ENCODE measurements at places on chromosomes 11 and 22.

GRCh38 chr11:12114193-12115033, 4.0 kb downstream of the MICAL2 start:
- peak; percentile 89 for DNase-seq

- peak; percentile 3 for DNase-seq
Observed at GRCh38 chr22:44406341-44407170, 91.5 kb downstream of the RTL6 start.

- peak; percentile 71 for DNase-seq
Observed at GRCh38 chr11:14342906-14343305, 16.1 kb downstream of the RRAS2 start.

DNA sequence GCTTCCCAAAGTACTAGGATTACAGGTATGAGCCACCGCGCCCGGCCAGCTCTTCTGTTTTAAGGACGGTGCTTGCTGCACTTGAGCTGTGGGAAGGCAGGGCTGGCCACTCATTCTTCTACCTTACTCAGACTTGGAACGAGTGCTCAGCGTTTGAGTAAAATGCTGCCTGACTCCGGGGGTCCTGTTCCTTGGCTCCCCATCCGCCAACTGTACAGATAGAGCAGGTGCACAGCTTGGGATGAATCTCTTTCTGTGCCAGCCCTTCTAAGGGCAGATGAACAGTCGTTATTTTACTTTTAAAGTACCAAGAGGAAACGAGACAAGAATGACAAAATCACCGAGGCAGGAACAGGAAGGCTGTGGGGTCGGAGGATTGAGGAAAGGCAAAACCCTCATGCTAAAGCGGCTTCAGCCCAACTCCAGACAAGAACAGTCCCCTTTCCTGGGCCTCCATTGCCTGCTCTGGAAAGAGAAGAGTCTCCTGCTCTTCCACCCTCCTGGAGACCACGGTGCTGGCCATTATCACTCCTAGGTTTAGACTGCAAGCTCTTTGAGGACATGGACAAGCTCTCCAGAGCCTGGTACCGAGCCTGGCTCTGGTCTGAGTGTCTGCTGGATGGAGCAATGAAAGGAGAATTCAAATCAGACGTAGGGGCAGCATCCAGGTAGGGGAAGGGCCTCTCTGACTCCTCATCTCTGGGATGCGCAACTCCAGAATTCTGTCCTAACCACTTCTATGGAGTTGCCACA, 1.1 kb upstream of the SUN2 start:
- DNase-seq: no peak

DNA sequence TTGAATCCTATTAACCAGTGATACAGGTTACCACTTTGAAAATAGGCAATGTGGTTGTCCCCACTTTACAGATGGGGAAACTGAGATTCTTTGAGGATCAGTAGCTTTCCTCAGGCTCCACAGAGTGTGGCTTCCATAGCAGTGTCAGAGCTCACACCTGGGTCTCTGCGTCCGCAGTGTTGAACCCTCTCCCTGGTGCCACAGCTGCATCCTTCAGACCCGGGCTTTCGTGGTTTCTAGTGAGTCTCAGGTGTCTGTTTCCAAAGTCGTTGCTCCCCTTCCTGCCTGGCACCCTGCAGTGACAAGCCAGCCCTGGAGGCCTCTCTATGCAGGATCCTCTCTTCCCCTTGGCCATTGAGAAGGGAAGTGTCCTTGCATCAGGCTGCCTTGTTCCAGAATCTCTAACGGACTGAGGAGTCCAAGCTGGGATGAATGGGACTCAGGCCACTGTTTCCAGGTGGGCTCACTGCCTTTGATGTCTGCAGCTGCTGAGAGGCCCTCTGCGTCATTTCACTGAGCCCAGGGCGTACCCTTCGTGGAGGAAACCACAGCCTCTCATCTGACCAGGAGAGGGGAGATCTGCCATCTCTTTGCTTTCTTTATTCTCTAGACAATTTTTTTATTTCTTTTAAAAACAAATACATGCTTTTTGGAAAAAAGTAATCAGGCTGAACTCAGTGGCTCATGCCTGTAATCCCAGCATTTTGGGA, 48.4 kb upstream of the MICAL2 start:
- no peak for DNase-seq

- no peak for DNase-seq
Observed at GRCh38 chr11:105208019-105208418, 68.5 kb upstream of the CARD18 start.

DNA sequence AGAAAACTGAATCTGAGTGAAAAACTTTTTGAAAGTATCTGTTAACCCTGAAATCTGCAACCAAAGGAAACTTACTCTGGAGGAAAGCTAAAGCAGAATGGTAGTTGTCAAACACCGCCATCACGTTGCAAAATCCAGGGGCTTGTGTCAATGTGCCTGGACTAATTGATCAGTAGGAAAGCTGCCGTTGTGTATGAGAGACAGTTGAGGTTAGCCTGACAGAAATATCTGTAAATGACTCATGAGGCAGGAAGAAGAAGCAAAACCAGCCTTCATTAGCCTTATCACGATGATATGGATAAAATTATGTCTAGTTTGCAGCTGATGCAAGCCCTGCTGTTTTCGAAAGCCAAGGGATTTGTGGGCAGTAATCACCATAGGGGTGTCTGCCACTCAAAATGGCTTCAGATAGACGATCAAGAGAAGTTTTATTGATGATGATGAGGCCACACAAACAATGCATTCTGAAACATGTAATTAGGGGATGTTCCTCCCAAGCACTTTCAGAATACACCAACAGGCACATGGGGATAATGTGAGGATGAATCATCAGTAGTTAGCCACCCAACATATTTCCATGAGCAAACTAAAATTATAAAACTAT, 8.9 kb downstream of the SCGB1A1 start:
- DNase-seq: peak; percentile 32

- no peak for DNase-seq
Observed at GRCh38 chr11:14934641-14935351, 37.4 kb downstream of the CALCA start.

GRCh38 chr22:17675584-17675983, 37.0 kb downstream of the BCL2L13 start:
- no peak for DNase-seq

GRCh38 chr11:33645686-33646085, 54.9 kb downstream of the C11orf91 start:
- no peak for DNase-seq

- peak; percentile 26 for DNase-seq
Observed at GRCh38 chr11:126636911-126637794, 281.7 kb downstream of the ST3GAL4 start.

- no peak for DNase-seq
Observed at GRCh38 chr11:1672613-1673350, 24.2 kb upstream of the KRTAP5-6 start.

DNA sequence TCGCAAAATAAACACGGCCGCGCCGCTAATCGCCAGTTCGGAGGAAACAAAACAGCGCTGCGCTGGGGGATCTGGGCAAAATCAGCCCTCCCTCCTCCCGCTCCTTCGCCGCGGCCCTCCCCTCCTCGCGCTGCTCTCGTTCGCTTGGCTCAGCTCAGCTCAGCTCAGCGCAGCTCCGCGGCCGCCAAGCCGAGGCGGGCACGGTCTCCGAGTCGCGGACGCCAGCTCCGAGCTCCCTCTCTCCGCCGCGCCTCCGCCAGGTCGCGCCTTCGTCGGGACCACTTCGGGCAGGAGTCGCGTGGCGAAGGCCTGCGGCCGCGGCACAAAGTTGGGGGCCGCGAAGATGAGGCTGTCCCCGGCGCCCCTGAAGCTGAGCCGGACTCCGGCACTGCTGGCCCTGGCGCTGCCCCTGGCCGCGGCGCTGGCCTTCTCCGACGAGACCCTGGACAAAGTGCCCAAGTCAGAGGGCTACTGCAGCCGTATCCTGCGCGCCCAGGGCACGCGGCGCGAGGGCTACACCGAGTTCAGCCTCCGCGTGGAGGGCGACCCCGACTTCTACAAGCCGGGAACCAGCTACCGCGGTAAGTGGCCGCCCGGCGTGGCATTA, at the start of gene SPON1:
Gene SPON1, plus strand, starts transcription at position 162 of the 607 bp plus-strand sequence. Its CDS starts 182 bp downstream, at position 344.
- peak; percentile 15 for DNase-seq

DNA sequence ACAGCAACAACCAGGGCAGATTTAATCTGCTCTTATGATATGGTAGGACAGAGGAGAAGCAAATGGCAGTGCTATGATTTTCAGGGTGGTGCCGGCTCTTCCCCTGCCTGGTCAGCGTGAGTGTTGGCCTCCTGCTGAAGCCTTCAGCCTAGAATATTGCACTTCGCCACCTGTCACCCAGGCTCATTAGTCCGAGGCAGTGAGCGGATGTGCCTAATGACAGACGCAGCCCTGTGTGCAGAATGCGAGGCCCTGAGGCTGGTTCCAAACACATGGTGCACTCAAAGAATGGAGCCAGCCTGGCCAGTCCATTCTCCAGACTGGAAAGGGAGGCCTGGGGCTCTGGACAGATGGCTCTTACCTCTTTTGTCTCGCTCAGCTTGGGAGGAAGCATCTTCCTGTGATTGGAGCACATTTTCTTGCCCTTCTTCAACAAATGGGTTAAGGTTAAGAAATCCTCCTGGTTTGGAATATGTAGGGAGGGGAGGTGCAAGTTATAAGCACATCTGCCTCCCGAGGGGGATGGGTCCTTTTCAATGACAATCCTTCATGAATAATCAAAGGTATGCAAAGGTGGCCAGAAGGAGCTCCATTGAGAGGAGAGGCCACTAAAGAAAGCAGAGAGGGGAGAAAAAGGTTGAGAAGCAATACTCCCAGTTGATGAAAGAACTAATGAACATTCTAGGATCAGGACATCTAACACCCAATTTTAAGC, 39.7 kb upstream of the GALNT18 start:
- no peak for DNase-seq

DNA sequence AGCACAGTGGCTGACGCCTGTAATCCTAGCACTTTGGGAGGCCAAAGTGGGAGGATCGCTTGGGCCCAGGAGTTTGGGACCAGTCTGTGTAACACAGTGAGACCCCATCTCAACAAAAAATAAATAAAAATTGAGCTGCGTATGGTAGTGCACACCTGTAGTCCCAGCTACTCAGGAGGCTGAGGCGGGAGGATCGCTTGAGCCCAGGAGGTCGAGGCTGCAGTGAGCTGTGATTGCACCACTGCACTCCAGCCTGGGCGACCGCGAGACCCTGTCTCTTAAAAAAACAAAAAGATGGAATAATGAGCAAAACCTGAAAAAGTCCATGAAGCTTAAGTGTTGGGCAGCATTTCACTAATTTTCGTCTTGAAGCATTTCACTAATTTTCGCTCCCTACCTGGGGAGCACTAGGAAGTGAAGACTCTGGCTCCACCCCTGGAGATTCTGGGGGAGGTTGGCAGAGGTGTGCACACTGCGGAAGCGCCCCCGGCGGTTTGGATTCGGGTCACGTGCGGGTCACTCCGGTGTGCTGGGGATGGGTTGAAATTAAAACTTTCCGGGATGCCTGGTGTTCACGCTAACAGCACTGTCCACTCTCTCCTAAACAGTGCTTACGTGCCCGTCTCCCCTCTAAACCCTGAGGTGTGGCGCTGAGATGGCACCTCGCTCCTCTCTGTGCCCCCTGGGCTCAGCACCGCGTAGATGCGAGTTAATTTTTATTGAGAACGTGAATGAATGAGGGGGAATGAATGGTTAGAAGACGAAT, 906 bp upstream of the NAA40 start:
- DNase-seq: no peak

DNA sequence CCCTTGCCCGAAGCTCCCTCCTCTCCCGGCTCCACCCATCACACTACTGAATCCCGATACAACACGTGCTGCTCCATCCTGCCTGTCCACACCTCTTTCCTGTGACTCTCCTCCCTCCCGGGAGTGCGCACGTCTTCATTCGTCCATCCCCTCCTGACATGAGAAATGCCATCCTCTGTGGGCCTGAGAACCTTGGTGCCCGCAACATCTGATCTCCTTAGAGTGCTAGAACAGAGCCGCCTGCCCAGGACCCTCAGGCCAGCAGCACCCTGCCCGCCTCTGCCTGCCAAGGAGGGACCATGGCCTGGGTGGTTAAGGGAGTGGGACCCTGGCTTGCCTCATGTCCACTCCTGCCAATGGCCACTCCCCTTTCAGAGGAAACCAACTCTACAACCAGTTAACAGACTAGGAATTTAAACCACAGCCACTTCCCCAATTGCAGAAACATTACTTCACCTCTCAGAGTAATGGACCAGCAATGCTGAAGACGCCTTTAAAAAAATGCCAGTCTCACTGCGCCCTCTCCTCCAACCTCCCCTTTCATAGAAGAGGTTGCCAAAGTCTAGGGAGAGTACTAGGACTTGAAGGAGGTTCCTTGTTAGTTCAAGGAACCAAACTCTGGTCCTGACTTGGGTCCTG, 466.3 kb downstream of the OPCML start:
- no peak for DNase-seq

GRCh38 chr22:23240639-23241389, 60.5 kb downstream of the BCR start:
- DNase-seq: peak; percentile 41

GRCh38 chr11:3192511-3193372, 25.9 kb downstream of the MRGPRG start:
- DNase-seq: no peak

GRCh38 chr11:106399076-106399511, 321.6 kb downstream of the AASDHPPT start:
- peak; percentile 99 for DNase-seq

GRCh38 chr22:30226192-30226832, 20.2 kb downstream of the LIF start:
- no peak for DNase-seq

- no peak for DNase-seq
Observed at GRCh38 chr11:34343686-34344085, 14.1 kb downstream of the ABTB2 start.

- DNase-seq: no peak
Observed at GRCh38 chr11:77060234-77060633, 6.5 kb upstream of the CAPN5 start.

DNA sequence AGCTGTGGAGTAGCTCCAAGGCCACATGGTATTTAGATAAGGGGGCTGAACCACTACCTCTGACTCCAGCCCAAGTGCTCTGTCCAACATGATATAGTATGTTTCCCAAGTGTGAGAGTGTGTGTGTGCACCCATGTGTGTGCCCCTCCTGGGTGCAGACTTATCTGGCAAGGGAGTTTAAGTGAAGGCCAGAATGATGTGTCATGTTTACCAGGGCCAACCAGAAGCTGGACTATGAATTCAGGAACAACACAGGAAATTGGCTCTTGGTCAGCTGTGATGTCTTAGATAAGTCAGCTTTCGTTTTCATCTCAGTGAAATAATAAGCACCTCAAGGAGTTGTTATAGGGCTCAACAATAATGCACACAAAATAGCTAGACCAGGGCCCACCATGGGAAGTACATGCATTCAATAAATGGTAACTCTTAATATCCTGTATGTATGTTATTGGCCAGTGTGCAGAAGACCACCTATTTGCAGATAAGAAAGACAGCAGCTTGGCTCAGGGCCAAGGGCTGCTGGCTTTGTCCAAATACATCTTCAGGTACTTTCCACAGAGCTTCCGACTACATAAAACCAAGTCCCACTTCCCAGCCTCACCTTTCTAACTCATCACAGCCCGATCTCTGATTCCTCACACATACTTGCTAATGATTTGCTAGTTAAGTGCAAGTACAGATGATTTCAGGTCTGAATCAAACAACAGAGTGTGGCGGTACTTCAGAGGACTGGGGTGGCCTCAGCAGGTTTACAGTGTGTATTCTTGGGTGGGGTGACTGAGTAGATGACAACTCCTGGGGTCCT, 120.9 kb downstream of the ME3 start:
- peak; percentile 97 for DNase-seq

All from fibroblast of pulmonary artery (primary cell).